ENCODE measurements at places on chromosomes 11 and 22. TPM values are rescaled to one million over a fixed set of nuclear protein-coding genes. Genes with fewer than 3 reads are reported as not detected.
A peak's percentile ranks its signal among the peaks of the same experiment; 100 is the strongest.

DNA sequence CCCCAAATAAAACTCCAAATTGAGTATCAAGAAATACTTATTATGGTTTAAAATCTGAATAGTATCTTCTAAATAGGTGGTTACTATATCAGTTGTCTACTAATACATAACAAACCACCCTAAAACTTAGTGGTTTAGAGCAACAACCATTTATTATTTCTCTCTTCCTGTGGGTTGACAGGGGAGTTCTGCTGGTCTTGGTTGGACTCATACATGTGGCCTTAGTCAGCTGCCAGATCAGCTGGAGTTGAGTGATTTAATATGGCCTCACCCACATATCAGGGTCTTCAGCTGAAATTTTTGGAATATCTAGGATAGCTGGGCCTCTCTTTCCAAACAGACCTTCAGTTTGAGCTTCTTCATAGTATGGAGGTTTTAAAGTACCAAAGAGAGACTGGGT, 34.5 kb downstream of the C11orf65 start:
- no peaks in the 10 kb centered on the region for H3K4me1 ChIP-seq
- no peak for DNase-seq
- no peak overlapping the region for H3K27ac ChIP-seq
- no peaks in the 10 kb centered on the region for H3K36me3 ChIP-seq

DNA sequence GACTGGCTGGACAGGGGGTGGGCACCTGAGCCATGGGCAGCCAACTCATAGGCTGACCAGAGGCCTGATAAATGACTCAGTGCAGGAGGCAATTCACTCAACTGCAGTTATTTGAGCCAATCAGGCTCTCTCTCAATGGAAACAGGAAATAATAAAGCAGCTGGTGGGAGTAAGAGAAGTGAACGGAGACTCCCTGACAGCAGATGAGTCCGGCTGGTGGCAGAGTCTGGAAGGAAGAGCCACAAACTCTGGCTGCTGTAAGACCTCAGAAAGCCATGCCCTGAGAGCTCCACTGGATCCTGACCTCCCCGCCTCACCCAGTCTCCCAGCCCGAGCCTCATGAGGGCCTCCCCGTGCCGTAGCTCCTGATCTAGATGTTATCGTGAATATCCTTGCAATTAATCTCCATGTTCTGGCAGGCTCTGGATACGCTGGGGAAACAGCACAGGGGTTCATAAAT, 69.8 kb downstream of the TRIM29 start:
- no peak overlapping the region for H3K27ac ChIP-seq
- H3K36me3 ChIP-seq, result no peaks in the 10 kb centered on the region

DNA sequence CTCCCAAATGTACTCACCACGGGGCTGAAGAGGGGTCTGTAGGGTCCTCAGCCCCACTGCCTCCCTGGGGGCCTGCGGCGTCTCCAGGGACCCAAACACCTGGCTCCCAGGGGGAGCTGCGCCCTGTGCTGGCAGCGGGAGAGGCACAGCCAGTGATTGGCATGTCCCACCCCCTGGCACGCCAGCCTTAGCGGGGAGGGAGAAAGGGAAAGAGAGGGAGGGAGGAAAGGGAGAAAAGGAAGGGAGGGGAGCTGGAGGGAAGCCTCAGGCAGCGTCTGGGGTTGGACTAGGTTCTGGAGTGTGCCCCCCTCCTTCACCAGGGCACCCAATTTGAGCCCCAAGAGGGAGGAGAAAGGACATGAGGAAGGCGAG, at the start of gene CHRM1:
TSS of gene CHRM1 (minus strand) at position 163 of the 372 bp plus-strand sequence. CDS start 10,263 bp downstream, outside the sequence.
- H3K36me3 ChIP-seq, result no peaks in the 10 kb centered on the region
- peaks cover 14% of the 10 kb centered on the region for H3K4me1 ChIP-seq
- peaks cover 22% of the 10 kb centered on the region for H3K27me3 ChIP-seq
- no peak within 1 kb of the TSS for H3K27ac ChIP-seq

Gene TOP3B
- 9.9 TPM for polyA plus RNA-seq

Gene TUBA8
- 338 TPM for polyA plus RNA-seq

DNA sequence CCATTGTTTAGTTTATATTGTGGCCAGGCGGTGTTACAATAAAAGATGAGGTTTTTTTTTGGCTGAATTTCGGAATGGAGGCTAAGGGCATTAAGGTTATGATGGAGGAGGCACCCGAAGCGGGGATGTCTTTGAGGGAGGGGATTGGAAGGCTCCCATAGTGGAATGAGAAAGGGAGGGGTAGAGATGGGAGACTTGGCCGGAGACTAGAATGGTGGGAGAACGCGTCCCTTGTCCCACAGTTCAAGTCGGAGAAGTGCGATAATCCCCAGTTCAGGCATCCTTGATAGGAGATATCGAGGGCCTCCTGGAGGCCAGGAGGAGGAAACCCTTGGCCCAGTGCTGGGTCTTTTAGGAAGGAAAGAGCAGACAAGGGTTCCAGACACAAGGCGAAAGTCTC, 21.6 kb downstream of the ZNF195 start:
- H3K4me3 ChIP-seq, result no peak overlapping the region
- no peak overlapping the region for H3K27ac ChIP-seq
- H3K36me3 ChIP-seq, result peaks cover 4% of the 10 kb centered on the region
- H3K27me3 ChIP-seq, result no peaks in the 10 kb centered on the region
- no peaks in the 10 kb centered on the region for H3K4me1 ChIP-seq

- H3K27ac ChIP-seq, result peak overlapping the region; percentile 9
- no peaks in the 10 kb centered on the region for H3K4me1 ChIP-seq
- H3K4me3 ChIP-seq, result no peak overlapping the region
- H3K27me3 ChIP-seq, result no peaks in the 10 kb centered on the region
Observed at GRCh38 chr11:14054116-14055107, 91.9 kb downstream of the SPON1 start.

Gene ABCG4
- polyA plus RNA-seq, result 0.25 TPM

GRCh38 chr11:76410851-76411357, 29.8 kb downstream of the GVQW3 start:
- DNase-seq, result no peak
- no peak overlapping the region for H3K4me3 ChIP-seq
- H3K27ac ChIP-seq, result no peak overlapping the region
- H3K36me3 ChIP-seq, result no peaks in the 10 kb centered on the region

Gene MB
- polyA plus RNA-seq, result 6,181 TPM

Gene APLP2
- polyA plus RNA-seq, result 121 TPM

Gene ANGPTL5
- 0.10 TPM for polyA plus RNA-seq

GRCh38 chr11:128470081-128470480, 117.3 kb downstream of the ETS1 start:
- DNase-seq, result no peak
- no peak overlapping the region for H3K4me3 ChIP-seq
- H3K4me1 ChIP-seq, result peaks cover 100% of the 10 kb centered on the region
- H3K27ac ChIP-seq, result peak overlapping the region; percentile 1

Gene TECTA
- 0.42 TPM for polyA plus RNA-seq

- H3K4me1 ChIP-seq, result no peaks in the 10 kb centered on the region
- no peak overlapping the region for H3K27ac ChIP-seq
- DNase-seq, result no peak
- H3K36me3 ChIP-seq, result no peaks in the 10 kb centered on the region
- H3K4me3 ChIP-seq, result no peak overlapping the region
- H3K27me3 ChIP-seq, result peaks cover 37% of the 10 kb centered on the region
Observed at GRCh38 chr11:17720796-17721171, 1.4 kb downstream of the MYOD1 start.

Gene FOLR2
- polyA plus RNA-seq, result 5.0 TPM

- H3K4me3 ChIP-seq, result no peak overlapping the region
- no peak overlapping the region for H3K27ac ChIP-seq
- no peak for DNase-seq
- no peaks in the 10 kb centered on the region for H3K27me3 ChIP-seq
- no peaks in the 10 kb centered on the region for H3K4me1 ChIP-seq
Observed at GRCh38 chr11:47369676-47370075, 8.7 kb downstream of the SPI1 start.

GRCh38 chr11:15189641-15190365, 75.1 kb downstream of the INSC start:
- H3K4me1 ChIP-seq, result no peaks in the 10 kb centered on the region
- H3K36me3 ChIP-seq, result no peaks in the 10 kb centered on the region
- DNase-seq, result no peak
- H3K27me3 ChIP-seq, result no peaks in the 10 kb centered on the region
- no peak overlapping the region for H3K27ac ChIP-seq
- no peak overlapping the region for H3K4me3 ChIP-seq

DNA sequence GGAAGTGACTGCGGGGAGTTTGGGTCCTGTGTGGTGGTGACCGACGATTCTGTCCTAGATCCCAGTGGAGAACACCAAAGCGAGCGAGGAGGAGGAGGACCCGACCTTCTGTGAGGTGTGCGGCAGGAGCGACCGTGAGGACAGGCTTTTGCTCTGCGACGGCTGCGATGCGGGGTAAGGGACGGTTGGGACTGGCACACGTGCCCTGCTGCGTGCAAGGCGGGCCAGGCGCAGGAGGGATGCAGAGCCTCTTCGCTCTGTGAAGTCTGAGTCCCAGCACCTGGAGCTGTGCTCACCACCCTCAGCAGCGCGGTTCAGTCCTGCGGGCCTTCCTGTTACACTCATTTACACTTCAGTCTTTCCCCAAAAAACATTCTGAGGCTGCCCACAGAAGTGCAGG, 16.2 kb downstream of the PHRF1 start:
- DNase-seq, result no peak
- H3K27ac ChIP-seq, result no peak overlapping the region
- no peaks in the 10 kb centered on the region for H3K27me3 ChIP-seq
- H3K36me3 ChIP-seq, result peaks cover 96% of the 10 kb centered on the region
- H3K4me3 ChIP-seq, result no peak overlapping the region
- no peaks in the 10 kb centered on the region for H3K4me1 ChIP-seq

- no peak overlapping the region for H3K4me3 ChIP-seq
- H3K4me1 ChIP-seq, result peaks cover 32% of the 10 kb centered on the region
- H3K27ac ChIP-seq, result no peak overlapping the region
Observed at GRCh38 chr11:12702999-12703453, 28.8 kb downstream of the TEAD1 start.

- no peaks in the 10 kb centered on the region for H3K27me3 ChIP-seq
- no peak overlapping the region for H3K4me3 ChIP-seq
- H3K27ac ChIP-seq, result no peak overlapping the region
- no peaks in the 10 kb centered on the region for H3K36me3 ChIP-seq
- DNase-seq, result no peak
Observed at GRCh38 chr22:37358917-37359316, 68.4 kb downstream of the ELFN2 start.

Gene OR6A2
- polyA plus RNA-seq, result not detected

Gene ESAM
- 81.2 TPM for polyA plus RNA-seq

DNA sequence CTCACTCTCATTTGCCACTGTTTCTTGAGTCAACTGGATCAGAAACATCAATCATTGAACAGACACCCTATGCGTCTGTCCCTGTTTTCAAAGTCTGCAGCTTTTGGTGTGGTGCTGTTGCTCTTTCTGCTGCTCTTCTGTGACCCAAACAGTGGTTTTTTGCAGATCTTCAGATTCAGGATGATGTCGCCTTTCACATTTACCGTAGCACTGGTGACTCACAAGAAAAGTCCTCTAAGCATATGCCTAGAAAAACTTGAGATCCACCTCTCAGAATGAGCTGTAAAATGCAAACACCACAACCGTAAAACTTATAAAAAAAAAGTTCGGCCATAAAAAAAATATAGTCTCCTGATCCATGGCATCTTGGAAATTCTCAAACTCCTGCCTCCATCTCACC, 400.4 kb downstream of the NTM start:
- H3K36me3 ChIP-seq, result no peaks in the 10 kb centered on the region
- H3K27me3 ChIP-seq, result no peaks in the 10 kb centered on the region
- H3K4me1 ChIP-seq, result no peaks in the 10 kb centered on the region
- no peak for DNase-seq
- no peak overlapping the region for H3K4me3 ChIP-seq
- no peak overlapping the region for H3K27ac ChIP-seq

DNA sequence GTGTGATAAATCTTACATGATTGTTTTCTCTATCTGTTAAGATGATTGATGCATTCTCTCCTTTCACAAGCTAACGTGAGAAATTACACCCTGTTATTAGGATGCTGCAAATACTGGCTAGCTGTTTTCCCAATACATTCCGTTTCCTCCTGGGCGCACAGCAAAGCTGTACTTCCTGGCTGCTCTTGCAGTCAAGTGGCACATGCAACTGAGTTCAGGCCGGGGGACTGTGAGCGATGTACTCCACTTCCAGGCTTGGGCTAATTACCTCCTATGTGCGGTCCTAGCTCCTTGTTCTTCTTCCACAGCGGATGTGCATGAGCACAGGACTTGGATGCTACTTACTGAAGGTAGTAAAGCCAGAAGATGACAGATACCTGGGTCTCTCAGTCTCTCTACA, 234.9 kb upstream of the SESN3 start:
- no peak overlapping the region for H3K27ac ChIP-seq
- H3K4me1 ChIP-seq, result no peaks in the 10 kb centered on the region
- no peak for DNase-seq
- H3K36me3 ChIP-seq, result no peaks in the 10 kb centered on the region
- H3K4me3 ChIP-seq, result no peak overlapping the region
- H3K27me3 ChIP-seq, result no peaks in the 10 kb centered on the region

- H3K27ac ChIP-seq, result no peak overlapping the region
- H3K4me1 ChIP-seq, result no peaks in the 10 kb centered on the region
- H3K27me3 ChIP-seq, result no peaks in the 10 kb centered on the region
- H3K4me3 ChIP-seq, result no peak overlapping the region
- DNase-seq, result no peak
Observed at GRCh38 chr11:69142895-69143294, 12.8 kb upstream of the SMIM38 start.

Gene MS4A7
- 2.7 TPM for polyA plus RNA-seq

Gene RAG2
- polyA plus RNA-seq, result not detected

DNA sequence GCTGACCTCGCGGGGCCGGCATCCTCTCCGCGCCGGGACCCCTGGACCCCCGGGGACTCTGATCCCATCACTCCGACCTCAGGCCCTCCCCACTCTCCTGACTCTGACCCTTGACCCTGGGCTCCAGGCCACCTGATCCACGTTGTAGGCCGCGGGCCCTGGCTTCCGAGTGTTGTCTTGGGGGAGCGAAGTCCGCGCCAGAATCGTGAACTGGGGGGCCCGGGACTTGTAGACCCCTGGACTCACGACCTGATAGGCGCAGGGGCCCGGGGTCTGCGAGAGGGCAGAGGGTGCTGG, 716 bp upstream of the TYMP start:
- no peaks in the 10 kb centered on the region for H3K27me3 ChIP-seq
- peak overlapping the region; percentile 48 for H3K4me3 ChIP-seq
- no peak for DNase-seq
- no peaks in the 10 kb centered on the region for H3K36me3 ChIP-seq
- peak overlapping the region; percentile 91 for H3K27ac ChIP-seq
